Peyer's patch (tissue), 4 donors: ENCODE measurements at places on chromosomes 3 and 15. TPM values are rescaled to one million over a fixed set of nuclear protein-coding genes. Genes with fewer than 3 reads are reported as not detected.

GRCh38 chr3:132721479-132722164 is 587 bp downstream of the NPHP3 start:
- DNase-seq, result no peak
- H3K27ac ChIP-seq, result peak overlapping the region; percentile 88
- H3K36me3 ChIP-seq, result no peaks in the 10 kb centered on the region
- no peaks in the 10 kb centered on the region for H3K27me3 ChIP-seq
- peak overlapping the region; percentile 81 for H3K4me3 ChIP-seq

- H3K4me3 ChIP-seq, result no peak overlapping the region
- peaks cover 4% of the 10 kb centered on the region for H3K4me1 ChIP-seq
- no peaks in the 10 kb centered on the region for H3K27me3 ChIP-seq
- H3K36me3 ChIP-seq, result no peaks in the 10 kb centered on the region
- no peak overlapping the region for H3K27ac ChIP-seq
- DNase-seq, result no peak
These were observed 15.8 kb downstream of the ARHGEF26 start for GRCh38 chr3:154137036-154137435.

DNA sequence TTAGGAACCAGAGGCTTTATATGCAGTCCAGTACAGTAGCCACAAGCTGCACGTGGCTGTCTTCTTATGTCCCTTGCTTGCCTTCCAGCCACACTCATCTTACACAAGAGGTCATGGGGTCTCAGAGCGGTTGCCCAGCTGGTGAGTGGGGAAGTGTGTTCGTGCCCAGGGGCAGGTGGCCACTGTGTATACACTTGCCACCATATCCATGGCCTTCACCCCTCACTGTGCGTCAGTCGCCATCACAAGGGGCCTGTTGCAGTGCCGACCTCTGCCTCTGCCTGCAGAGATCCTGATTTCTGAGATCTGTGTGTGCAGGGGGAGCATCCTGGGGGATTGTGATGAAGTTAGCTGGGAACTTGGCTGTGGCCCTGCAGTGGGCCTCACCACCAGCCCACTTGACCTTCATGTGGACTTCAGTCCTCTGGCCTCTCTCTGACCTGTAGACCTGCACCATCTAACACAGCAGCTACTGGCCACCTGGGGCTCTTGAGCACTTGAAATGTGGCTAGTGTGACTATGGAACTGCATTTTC is 43.1 kb upstream of the SACM1L start:
- no peaks in the 10 kb centered on the region for H3K4me1 ChIP-seq
- no peaks in the 10 kb centered on the region for H3K36me3 ChIP-seq
- H3K27ac ChIP-seq, result peak overlapping the region; percentile 62

- H3K4me3 ChIP-seq, result no peak overlapping the region
These were observed 91.5 kb upstream of the PROK2 start for GRCh38 chr3:71876135-71877105.

- no peaks in the 10 kb centered on the region for H3K4me1 ChIP-seq
- H3K4me3 ChIP-seq, result no peak overlapping the region
- H3K27ac ChIP-seq, result no peak overlapping the region
- H3K36me3 ChIP-seq, result no peaks in the 10 kb centered on the region
- no peak for DNase-seq
- no peaks in the 10 kb centered on the region for H3K27me3 ChIP-seq
These were observed 365.1 kb upstream of the PLSCR5 start for GRCh38 chr3:146970236-146970635.

DNA sequence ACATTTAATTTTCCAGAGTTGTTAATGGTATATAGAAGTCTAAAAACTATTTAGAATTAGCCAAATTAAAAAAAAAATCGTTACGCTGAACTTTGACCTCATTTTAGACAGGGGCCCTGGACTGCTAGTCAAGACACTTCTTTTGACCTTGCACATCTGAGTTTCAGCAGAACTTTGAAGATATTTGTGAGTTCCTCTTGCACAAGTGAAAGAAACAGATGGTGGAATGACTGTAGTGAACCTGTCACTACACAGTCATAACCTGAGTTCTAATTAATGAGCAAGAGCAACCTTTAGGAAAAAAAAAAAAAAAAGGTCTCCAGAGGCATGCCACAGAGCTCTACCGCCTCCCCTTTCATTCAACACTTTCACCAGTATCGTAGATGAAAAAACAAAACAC is 5.3 kb downstream of the MYO5C start:
- no peaks in the 10 kb centered on the region for H3K36me3 ChIP-seq
- peaks cover 30% of the 10 kb centered on the region for H3K4me1 ChIP-seq
- no peak overlapping the region for H3K27ac ChIP-seq
- DNase-seq, result no peak
- peaks cover 2% of the 10 kb centered on the region for H3K27me3 ChIP-seq

DNA sequence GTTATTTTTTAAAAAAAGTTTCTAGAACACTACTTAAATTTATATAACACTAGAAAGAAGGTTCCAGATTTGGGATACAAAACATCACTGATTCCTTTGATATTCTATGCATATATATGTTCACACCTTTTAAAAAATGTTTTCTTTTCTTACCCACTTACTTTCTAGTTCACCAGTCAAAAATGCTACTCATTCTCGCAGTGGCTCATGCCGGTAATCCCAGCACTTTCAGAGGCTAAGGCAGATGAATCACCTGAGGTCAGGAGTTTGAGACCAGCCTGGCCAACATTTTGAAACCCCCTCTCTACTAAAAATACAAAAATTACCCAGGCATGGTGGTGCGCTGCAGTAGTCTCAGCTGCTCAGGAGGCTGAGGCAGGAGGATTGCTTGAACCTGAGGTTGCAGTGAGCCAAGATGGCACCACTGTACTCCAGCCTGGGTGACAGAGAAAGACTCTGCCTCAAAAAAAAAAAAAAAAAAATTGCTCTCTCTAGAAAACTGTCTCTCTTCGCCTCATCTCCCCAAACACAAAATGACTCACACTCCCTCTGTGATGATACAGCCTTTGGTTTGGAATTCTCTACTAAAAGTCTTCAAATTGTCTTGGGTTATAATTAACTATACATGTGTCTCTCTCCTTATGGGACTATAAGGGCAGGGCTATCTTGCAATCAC is 52.6 kb upstream of the TGFBR2 start:
- H3K4me3 ChIP-seq, result no peak overlapping the region
- H3K4me1 ChIP-seq, result no peaks in the 10 kb centered on the region
- H3K27ac ChIP-seq, result no peak overlapping the region
- H3K27me3 ChIP-seq, result no peaks in the 10 kb centered on the region
- DNase-seq, result no peak

- H3K4me3 ChIP-seq, result no peak overlapping the region
- H3K27me3 ChIP-seq, result no peaks in the 10 kb centered on the region
- no peak overlapping the region for H3K27ac ChIP-seq
- DNase-seq, result no peak
- H3K36me3 ChIP-seq, result no peaks in the 10 kb centered on the region
- no peaks in the 10 kb centered on the region for H3K4me1 ChIP-seq
These were observed 29.7 kb downstream of the OR4F15 start for GRCh38 chr15:101841656-101842055.

DNA sequence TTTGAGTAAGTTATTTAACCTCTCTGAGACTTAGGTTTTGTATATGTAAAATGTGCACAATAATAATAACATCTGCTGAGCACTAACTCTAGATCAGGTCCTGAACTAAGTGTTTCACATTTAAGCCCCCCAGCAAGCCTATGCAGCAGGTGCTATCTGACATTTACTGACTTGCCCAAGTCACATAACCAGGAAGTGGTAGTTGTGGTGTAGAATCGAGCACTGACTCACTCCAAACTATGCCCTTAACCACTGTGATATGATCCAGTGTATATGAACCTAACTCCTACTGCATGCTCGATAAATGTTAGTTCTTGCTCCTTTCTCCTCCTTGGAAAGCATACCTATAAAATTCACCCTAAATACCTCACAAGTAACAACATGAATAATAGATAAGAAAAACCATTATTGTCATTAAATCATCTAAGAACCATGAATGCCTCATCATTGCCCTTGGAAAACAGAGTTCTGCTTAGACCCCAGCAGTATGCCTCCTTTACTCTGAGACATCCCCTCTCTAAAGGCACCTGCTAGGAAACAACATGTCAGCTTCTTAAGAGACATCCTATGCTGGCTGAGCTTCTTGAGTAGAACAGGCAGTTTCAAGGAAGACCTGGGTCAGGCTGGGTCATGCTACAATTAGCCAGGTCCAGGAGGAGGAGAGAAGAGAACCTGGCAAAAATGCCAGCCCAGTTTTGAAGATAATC is 3.0 kb upstream of the SHC4 start:
- no peak for DNase-seq
- H3K36me3 ChIP-seq, result no peaks in the 10 kb centered on the region
- no peaks in the 10 kb centered on the region for H3K27me3 ChIP-seq
- H3K27ac ChIP-seq, result no peak overlapping the region
- no peaks in the 10 kb centered on the region for H3K4me1 ChIP-seq

DNA sequence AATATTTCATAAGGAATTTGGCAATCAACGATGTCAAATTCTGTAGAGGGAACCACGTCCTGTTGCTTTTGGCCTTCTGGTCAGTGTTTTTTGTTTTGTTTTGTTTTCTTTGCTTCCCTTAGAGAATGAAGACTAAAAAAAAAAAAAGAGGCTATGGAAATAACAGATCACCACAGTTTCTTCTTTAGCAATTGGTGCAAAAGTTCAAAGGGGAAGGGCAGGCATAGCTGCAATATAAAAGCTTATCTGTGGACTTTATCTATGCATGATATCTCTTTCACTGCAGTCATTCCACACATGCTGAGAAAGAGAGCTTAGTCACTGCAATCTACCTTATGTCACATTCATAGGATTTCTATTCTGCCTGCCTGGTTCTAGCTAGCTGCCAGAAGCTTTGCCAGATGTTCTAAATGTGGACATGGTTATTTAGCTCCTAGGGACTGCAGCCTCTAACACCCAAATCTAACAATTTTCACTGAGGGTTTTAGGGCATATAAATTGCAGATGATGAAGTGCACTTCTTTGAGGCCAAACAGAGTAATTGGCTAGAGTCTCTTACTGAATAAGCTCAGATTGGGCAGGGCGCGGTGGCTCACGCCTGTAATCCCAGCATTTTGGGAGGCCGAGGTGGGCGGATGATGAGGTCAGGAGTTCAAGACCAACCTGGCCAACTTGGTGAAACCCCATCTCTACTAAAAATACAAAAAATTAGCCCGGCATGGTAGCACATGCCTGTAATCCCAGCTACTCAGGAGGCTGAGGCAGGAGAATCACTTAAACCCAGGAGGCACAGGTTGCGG is 637.2 kb downstream of the NTRK3 start:
- no peak for DNase-seq
- no peaks in the 10 kb centered on the region for H3K27me3 ChIP-seq
- no peaks in the 10 kb centered on the region for H3K36me3 ChIP-seq
- H3K4me3 ChIP-seq, result no peak overlapping the region
- peak overlapping the region; percentile 49 for H3K27ac ChIP-seq
- H3K4me1 ChIP-seq, result peaks cover 11% of the 10 kb centered on the region

DNA sequence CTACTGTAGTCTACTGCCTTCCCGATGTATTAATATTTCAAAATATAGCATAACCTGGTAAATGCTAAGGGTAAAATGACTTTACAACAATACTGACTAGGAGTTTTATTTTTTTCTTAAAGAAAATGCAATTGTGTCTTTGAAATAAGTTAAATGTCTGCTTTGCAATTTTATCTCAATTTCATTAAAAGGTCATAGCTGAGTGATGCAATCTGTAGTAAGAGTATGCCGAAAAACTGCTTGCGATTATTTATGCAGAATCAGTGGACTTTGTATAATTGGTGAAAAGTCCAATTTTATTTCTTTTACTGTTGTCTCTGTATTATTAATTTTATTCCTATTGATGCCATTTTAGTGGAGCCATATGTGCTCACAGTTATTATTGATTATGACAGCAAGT is 1143.6 kb upstream of the EPHA6 start:
- no peak for DNase-seq
- no peaks in the 10 kb centered on the region for H3K36me3 ChIP-seq
- no peak overlapping the region for H3K27ac ChIP-seq
- no peaks in the 10 kb centered on the region for H3K4me1 ChIP-seq
- H3K4me3 ChIP-seq, result no peak overlapping the region

HOMER2 gene
- 2.2 TPM for total RNA-seq

CASR gene
- 1.1 TPM for total RNA-seq

KATNBL1 gene
- total RNA-seq, result 76.7 TPM

CDCP1 gene
- total RNA-seq, result 68.3 TPM

IGDCC3 gene
- total RNA-seq, result not detected

TRIM59 gene
- total RNA-seq, result 6.7 TPM

ZNF662 gene
- total RNA-seq, result 8.9 TPM
